ENCODE measurements at places on chromosomes 12 and 14.

- no peak for DNase-seq
Observed at GRCh38 chr12:55698965-55699364, 8.7 kb downstream of the ITGA7 start.

- no peak for DNase-seq
Observed at GRCh38 chr14:33879684-33880286, 71.1 kb downstream of the EGLN3 start.

GRCh38 chr12:112973818-112974231, 4.5 kb upstream of the OAS2 start:
- no peak for DNase-seq

GRCh38 chr14:78445275-78445674, 275.1 kb downstream of the NRXN3 start:
- DNase-seq = no peak

All from CD4-positive, CD25-positive, alpha-beta regulatory T cell (primary cell).